ENCODE measurements at places on chromosomes 1 and 21.

GRCh38 chr1:61089741-61090140, 7.4 kb downstream of the NFIA start:
- peaks cover 7% of the 10 kb centered on the region for H3K27me3 ChIP-seq
- no peak for DNase-seq
- no peak overlapping the region for H3K27ac ChIP-seq
- H3K4me3 ChIP-seq, result no peak overlapping the region
- no peaks in the 10 kb centered on the region for H3K4me1 ChIP-seq
- no peaks in the 10 kb centered on the region for H3K36me3 ChIP-seq

DNA sequence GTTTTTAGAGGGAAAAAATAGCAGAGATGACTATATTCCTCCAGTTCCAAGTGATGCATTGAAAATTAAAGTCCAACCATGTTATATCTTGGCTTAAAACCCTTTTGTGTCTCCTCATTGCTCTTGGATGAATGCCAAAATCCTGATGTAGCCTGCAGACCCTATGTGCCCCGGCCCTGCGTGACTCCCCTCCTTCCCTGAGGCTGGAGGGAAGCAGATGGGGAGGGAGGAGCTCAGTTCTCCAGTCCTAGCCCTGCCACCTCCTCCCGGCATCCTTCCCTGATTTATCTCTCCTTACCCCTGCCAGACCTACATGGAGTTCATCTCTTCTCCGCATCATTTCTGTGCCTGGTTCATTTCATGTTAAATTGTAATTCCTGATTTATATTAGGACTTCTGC, 397.4 kb downstream of the PTPRU start:
- H3K27me3 ChIP-seq, result no peaks in the 10 kb centered on the region
- no peaks in the 10 kb centered on the region for H3K36me3 ChIP-seq
- H3K27ac ChIP-seq, result no peak overlapping the region

DNA sequence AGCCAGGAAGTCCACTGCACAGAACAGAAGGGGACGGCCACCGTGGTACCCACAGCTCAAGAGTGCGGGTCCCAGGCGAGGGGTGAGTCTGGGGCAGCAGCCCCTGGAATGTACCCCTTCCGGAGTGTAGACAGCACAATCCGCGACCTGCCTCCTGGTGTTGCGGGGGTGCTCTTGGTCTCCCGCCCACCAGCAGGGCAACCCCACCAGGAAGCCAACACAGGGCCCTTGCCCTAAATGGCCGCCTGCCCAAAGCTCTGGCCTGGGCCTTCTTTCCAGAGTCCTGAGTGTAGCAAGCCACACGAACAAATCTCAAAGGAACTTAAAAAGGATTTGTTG, 1.1 kb upstream of the SLC19A1 start:
- H3K27me3 ChIP-seq, result no peaks in the 10 kb centered on the region
- DNase-seq, result no peak
- no peak overlapping the region for H3K27ac ChIP-seq
- H3K36me3 ChIP-seq, result peaks cover 5% of the 10 kb centered on the region

DNA sequence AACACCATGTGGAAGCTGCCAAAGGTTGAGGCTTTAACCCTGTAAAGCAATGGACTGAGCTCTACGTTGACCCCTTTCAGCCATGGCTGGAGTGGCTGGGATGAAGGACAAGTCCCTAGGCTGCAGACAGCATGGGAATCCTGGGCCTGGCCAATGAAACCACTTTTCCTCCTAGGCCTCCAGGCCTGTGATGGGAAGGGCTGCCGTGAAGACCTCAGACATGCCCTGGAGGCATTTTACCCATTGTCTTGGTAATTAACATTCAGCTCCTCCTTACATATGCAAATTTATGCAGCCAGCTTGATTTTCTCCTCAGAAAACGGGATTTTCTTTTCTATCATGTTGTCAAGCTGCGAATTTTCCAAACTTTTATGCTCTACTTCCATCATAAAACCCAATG, 214.5 kb downstream of the RGS7 start:
- H3K4me1 ChIP-seq, result no peaks in the 10 kb centered on the region
- no peak overlapping the region for H3K27ac ChIP-seq
- no peaks in the 10 kb centered on the region for H3K36me3 ChIP-seq
- DNase-seq, result no peak
- H3K4me3 ChIP-seq, result no peak overlapping the region
- no peaks in the 10 kb centered on the region for H3K27me3 ChIP-seq

- H3K27ac ChIP-seq, result no peak overlapping the region
- DNase-seq, result no peak
- H3K4me1 ChIP-seq, result no peaks in the 10 kb centered on the region
- no peak overlapping the region for H3K4me3 ChIP-seq
- H3K27me3 ChIP-seq, result no peaks in the 10 kb centered on the region
These were observed 52.8 kb downstream of the DYRK1A start for GRCh38 chr21:37419228-37419906.

- no peaks in the 10 kb centered on the region for H3K36me3 ChIP-seq
- H3K27me3 ChIP-seq, result no peaks in the 10 kb centered on the region
- DNase-seq, result no peak
- H3K4me3 ChIP-seq, result no peak overlapping the region
These were observed 30.5 kb downstream of the SIM2 start for GRCh38 chr21:36729310-36729970.

GRCh38 chr1:230503726-230504125, 77.6 kb upstream of the PGBD5 start:
- no peak for DNase-seq
- no peaks in the 10 kb centered on the region for H3K36me3 ChIP-seq
- no peak overlapping the region for H3K4me3 ChIP-seq
- H3K4me1 ChIP-seq, result no peaks in the 10 kb centered on the region
- no peaks in the 10 kb centered on the region for H3K27me3 ChIP-seq

DNA sequence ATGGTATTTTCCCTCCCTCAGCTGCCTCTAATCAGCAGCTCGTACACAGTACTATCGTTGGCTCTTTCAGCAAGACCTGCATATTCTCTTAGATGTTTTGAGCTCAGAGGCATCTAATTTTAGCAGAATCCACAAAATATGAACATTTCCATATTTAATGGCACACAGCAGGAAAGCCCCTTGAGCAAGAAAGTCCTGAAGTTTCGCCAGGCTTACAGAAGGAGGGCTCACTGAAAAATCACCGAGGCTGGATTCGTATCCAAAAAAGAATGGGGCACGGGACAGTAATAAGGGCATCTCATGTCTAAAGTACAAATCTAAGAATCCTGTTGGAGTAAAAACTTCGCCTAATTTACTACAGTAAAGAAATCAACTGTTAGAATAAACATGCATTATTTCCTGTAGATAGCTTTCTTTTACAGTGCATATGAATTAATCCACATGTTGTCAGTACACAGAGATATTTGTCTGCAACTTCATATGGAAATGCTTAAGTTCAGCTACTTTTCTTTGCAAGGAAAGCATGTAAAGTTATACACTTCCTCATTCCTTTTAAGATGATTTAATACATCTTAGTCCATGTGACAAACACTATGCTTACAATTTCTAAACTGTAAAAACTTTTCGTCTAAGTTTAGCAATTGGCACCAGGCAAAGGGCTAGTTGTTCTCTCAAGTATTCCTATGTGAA, 1205.3 kb upstream of the ADGRL4 start:
- no peak overlapping the region for H3K4me3 ChIP-seq
- H3K27ac ChIP-seq, result no peak overlapping the region
- H3K27me3 ChIP-seq, result no peaks in the 10 kb centered on the region
- no peak for DNase-seq
- no peaks in the 10 kb centered on the region for H3K4me1 ChIP-seq

- H3K27me3 ChIP-seq, result no peaks in the 10 kb centered on the region
- no peak overlapping the region for H3K4me3 ChIP-seq
- H3K4me1 ChIP-seq, result no peaks in the 10 kb centered on the region
These were observed 36.7 kb upstream of the THEM4 start for GRCh38 chr1:151945725-151946722.

GRCh38 chr1:6150006-6150938, 29.8 kb downstream of the CHD5 start:
- DNase-seq, result no peak
- H3K27ac ChIP-seq, result no peak overlapping the region
- H3K4me1 ChIP-seq, result peaks cover 5% of the 10 kb centered on the region
- H3K4me3 ChIP-seq, result no peak overlapping the region

DNA sequence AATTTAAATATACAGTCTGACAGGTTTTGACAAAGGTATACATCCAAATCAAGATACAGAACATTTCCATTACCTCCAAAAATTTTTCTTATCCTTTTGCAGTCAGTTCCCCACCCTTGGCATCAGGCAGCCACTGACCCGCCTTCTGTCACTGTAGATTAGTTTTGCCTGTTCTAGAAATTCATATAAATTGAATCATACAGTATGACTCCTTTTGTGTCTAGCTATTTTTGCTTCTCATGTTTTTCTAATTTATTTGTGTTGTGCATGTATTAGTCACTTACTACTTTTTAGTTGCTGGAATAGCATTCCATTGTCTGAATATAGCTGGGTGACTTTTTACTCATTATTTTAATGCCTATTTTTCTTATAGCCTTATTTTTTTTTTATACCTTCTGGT, 3.8 kb downstream of the UTP25 start:
- no peak for DNase-seq
- no peak overlapping the region for H3K27ac ChIP-seq
- H3K36me3 ChIP-seq, result peaks cover 6% of the 10 kb centered on the region
- no peak overlapping the region for H3K4me3 ChIP-seq
- no peaks in the 10 kb centered on the region for H3K27me3 ChIP-seq

GRCh38 chr1:112855152-112855828, 100.7 kb downstream of the SLC16A1 start:
- no peak for DNase-seq
- no peak overlapping the region for H3K27ac ChIP-seq
- no peak overlapping the region for H3K4me3 ChIP-seq
- H3K27me3 ChIP-seq, result no peaks in the 10 kb centered on the region
- H3K4me1 ChIP-seq, result peaks cover 9% of the 10 kb centered on the region

DNA sequence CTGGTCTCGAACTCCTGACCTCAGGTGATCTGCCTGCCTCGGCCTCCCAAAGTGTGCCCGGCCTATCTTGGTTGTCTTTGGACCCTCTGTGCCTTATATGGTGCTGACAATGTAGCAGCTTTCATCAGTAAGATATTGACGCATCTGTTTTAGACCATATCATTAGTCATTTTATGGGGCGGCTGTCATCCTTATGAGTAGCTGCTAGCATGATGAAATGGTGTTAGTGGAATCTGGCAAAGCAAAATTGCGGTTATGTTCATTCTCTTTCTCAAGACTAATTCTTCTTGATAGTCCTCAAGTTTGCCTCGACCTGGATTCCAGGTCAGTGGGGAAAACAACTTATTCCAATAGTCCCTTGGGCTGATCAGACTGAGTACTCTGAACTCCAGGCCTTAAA, 199.9 kb downstream of the PRDM2 start:
- no peaks in the 10 kb centered on the region for H3K4me1 ChIP-seq
- H3K4me3 ChIP-seq, result no peak overlapping the region
- DNase-seq, result no peak
- no peaks in the 10 kb centered on the region for H3K36me3 ChIP-seq
- no peak overlapping the region for H3K27ac ChIP-seq
- H3K27me3 ChIP-seq, result peaks cover 4% of the 10 kb centered on the region

DNA sequence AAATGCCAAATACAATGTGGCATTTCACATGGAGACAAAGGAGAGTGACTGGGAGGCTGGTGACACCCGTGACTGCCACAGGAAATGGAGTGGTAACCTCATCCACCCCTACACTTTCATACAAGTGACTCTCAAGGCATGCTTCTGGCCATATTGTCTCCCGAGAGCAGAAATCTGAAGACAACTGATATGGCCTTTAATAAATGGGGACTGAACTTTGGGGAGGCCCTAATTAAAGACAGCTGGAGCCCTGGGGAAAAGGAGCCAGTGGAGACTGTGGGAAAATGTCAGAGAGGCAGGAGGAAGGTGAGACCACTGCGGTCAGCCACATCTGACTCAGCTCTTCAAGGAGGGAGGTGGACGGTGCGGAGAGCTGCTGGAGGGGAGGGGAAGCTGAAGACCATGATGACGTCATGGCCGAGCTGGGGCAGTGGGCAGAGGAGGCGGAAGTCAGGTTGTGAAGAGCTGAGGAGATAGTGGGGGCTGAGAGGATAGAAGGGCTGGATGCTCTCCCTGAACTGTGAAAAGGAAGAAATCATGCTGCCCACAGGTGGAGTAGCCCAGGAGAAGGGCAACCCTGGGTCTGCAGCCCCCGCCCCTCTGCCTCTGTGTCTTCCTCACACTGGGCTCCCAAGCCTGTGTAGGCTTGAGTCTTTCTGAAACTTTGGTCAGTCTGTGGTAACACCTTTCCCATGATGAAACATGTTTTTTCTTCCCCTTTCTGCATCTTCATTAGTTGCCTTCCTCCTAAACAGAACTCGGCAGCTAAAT, 14.0 kb upstream of the NCF2 start:
- H3K27ac ChIP-seq, result no peak overlapping the region
- H3K27me3 ChIP-seq, result no peaks in the 10 kb centered on the region
- H3K4me3 ChIP-seq, result no peak overlapping the region
- DNase-seq, result no peak
- H3K36me3 ChIP-seq, result no peaks in the 10 kb centered on the region

DNA sequence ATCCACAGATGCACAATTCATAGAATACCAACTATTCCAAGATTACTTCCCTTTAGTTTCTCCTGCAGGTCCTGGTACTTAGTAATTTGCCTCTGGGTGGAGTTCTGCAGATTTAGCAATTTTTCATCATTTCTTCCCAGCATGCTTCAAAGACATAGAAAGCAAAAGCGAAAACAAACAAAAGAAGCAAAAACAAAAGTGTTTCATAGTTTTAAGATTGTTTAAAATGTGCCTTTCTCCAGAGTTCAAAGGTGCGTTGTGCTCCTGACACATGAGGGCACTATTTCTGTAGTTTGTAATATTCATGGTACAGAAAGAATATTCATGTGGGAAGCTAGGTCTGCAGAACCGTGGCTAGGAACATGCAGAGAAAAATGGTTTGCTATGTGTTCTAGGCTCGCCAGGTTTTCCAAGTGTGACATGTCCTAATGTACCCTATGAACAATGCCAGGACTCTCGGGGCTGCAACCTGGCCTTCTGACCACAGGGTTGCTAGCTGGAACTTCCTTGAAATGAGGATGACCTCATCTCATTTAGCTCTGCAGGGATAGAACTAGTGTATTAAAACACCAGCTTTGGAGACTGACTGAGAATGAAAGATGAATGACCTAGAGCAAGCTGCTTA, 30.0 kb upstream of the RCSD1 start:
- H3K27ac ChIP-seq, result no peak overlapping the region
- H3K4me3 ChIP-seq, result no peak overlapping the region
- no peaks in the 10 kb centered on the region for H3K36me3 ChIP-seq

GRCh38 chr1:58469016-58469415, 77.5 kb downstream of the OMA1 start:
- no peak overlapping the region for H3K4me3 ChIP-seq
- no peak for DNase-seq
- H3K27ac ChIP-seq, result no peak overlapping the region
- no peaks in the 10 kb centered on the region for H3K36me3 ChIP-seq
- H3K27me3 ChIP-seq, result no peaks in the 10 kb centered on the region

DNA sequence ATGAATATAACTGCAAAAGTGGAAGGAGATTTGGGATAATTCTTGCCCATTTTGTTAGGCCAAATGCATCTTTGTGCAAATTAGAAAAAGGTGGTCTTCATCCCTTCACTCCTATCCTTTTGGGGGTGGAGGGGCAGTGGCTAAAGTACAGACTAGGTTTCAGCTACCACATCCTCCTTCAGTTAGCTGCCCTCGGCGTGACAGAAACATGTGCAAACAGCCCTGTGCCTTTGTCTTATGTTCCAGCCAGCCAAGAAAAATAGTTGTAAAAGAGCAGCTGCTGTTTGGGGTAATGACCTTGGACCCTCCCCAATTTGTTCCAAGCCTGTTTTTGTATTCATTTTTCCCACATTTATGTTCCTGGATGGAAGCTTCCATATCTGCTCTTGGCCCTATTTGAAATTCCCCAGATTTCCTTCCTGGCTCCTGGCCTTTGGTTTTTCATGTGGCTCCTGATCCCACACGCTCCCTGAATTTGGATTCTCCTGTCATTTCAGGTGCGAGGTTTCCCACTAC, 8.3 kb upstream of the LGALS8 start:
- H3K36me3 ChIP-seq, result no peaks in the 10 kb centered on the region
- no peaks in the 10 kb centered on the region for H3K27me3 ChIP-seq
- H3K4me1 ChIP-seq, result no peaks in the 10 kb centered on the region
- no peak overlapping the region for H3K4me3 ChIP-seq

All from trophoblast cell (in vitro differentiated cells and primary cell).